Pons (tissue), 1 donor: ENCODE measurements at places on chromosomes 2 and 18.

GRCh38 chr18:360676-361075, 92.8 kb upstream of the THOC1 start:
- no peak for DNase-seq

- DNase-seq = peak; percentile 28
Observed at GRCh38 chr2:97868986-97869721, 126.6 kb downstream of the TMEM131 start.

- no peak for DNase-seq
Observed at GRCh38 chr2:219003267-219003634, 10.0 kb upstream of the CRYBA2 start.

- no peak for DNase-seq
Observed at GRCh38 chr18:666628-667027, 9.2 kb downstream of the TYMS start.

GRCh38 chr2:216923706-216924105, 63.8 kb upstream of the TNP1 start:
- no peak for DNase-seq

DNA sequence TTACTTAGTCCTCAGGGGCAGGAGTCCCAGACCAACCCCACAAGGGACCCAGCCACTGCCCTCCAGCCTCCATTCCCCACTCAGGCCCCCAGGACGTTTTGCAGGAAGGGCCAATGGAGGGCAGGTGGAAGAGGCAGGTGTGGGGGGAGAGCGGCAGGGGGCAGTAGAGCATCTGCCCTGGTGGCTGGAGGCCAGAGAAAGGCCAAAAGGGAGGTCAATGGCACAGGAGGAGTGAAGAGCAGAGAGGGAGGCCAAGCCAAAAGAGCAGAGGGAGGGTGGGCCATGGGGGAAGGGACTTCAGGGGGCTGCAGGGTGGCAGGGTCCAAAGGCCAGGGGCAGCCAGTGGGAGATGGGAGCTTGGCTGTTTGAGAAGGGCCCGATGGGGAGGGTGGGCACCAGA, 17.3 kb upstream of the GPR55 start:
- DNase-seq = no peak

GRCh38 chr2:230793572-230794359, 71.0 kb upstream of the ITM2C start:
- DNase-seq = peak; percentile 87

DNA sequence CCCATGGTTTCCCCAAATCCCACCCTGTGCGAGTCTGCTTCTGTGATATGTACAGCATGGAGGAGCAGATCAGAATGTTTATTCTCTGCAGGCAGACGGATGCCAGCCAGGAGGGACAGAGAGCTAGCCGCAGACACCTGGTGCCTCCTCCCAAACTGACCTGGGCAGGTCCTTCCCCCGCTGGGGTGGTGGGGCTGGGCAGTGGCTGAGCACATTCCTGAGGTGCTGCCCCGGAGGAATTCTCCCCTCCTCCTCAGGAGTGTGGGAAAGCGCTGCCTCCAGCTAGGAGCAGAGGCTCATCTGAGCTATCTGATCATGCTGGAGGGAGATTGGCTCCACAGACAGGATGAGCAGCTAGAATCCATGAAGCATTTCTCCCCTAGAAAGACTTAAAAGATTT, 21.7 kb downstream of the C2orf92 start:
- DNase-seq = no peak

GRCh38 chr2:68340226-68341061, 20.7 kb upstream of the CNRIP1 start:
- DNase-seq = no peak

- DNase-seq = no peak
Observed at GRCh38 chr2:3498783-3499394, 20.4 kb downstream of the ADI1 start.

DNA sequence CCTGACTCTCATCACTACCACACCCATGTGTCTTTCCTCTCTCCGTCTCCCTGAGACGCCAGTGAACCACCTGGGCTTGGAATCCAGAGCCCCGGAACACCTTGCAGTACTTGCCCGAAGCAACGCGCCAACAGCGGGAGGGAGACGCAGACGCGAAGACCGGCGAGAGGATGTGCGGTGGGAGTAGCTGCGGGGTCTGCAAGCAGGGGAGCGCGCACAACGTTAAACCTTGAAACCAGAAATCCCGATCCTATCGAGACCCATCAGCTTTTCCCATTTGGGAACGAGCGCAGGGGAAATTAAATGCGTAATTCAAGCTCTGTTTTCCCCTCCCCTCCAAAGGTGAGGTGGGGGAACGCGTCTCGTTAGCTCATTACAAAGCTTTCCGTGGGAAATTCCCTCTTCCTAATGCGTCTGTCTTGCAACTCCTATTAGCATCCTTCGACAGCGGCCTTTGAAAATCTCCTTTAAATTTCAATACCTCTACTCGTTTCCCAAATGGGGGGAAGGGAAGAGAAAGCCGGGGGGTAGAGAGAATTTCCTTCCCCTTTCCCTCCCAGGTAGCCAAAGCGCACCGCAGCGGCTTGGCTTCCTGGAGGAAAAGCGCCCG, 421 bp upstream of the CNTNAP5 start:
- no peak for DNase-seq

GRCh38 chr2:120791962-120792297, 56.3 kb downstream of the GLI2 start:
- DNase-seq = no peak

- no peak for DNase-seq
Observed at GRCh38 chr2:237672731-237673129, 45.3 kb downstream of the LRRFIP1 start.

- DNase-seq = peak; percentile 8
Observed at GRCh38 chr2:64021578-64021977, 2.4 kb upstream of the VPS54 start.

GRCh38 chr2:10493075-10493633, 45.0 kb upstream of the ODC1 start:
- no peak for DNase-seq

GRCh38 chr2:187105218-187105617, 256.2 kb upstream of the ZSWIM2 start:
- DNase-seq = no peak

DNA sequence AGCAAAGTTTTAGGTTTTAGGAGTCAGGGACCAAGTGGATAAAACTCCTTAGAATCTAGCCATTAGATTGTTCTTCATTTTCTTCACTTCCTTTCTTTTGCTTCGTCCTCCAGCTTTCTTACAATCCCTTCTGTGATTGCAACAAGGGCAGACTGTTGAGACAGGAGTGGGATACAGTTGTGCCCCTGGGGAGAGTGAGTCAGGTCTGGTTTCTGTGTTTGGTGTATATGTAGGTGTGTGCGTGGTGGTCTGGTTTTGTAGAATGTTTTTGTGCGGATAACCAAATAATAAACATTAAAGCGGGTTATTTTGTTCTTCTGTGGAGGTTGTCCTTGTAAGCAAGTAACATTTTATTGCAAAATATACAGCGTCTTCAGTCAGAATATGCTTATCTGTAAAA, 7.3 kb downstream of the INSIG2 start:
- DNase-seq = no peak

GRCh38 chr2:217918308-217919024, 84.3 kb downstream of the TNS1 start:
- peak; percentile 37 for DNase-seq

- DNase-seq = no peak
Observed at GRCh38 chr18:79453816-79454735, 58.3 kb downstream of the NFATC1 start.

- DNase-seq = no peak
Observed at GRCh38 chr2:227000123-227000522, 163.9 kb downstream of the COL4A4 start.

GRCh38 chr2:207149249-207150213, 16.2 kb downstream of the KLF7 start:
- DNase-seq = no peak

DNA sequence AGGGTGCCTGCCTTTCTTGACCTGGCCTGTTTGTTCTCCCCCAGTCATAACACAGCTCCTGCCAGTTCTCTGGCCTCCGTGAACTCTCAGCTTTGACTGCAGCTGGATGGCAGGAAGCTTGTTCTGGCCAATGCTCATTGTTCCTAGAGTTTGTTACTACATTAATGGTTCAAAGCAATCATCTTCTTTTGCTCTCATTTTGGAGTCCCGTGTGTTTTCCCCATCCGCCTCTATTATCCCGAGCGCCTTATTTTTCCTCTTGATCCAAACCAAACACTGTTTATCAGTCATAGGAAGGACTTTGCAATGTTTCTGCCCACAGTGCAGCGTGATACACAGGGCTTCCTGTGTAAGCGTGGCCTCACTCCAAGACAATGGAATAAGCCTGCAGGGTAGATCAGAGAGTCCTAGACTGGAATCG, 184.3 kb upstream of the APCDD1 start:
- peak; percentile 76 for DNase-seq

DNA sequence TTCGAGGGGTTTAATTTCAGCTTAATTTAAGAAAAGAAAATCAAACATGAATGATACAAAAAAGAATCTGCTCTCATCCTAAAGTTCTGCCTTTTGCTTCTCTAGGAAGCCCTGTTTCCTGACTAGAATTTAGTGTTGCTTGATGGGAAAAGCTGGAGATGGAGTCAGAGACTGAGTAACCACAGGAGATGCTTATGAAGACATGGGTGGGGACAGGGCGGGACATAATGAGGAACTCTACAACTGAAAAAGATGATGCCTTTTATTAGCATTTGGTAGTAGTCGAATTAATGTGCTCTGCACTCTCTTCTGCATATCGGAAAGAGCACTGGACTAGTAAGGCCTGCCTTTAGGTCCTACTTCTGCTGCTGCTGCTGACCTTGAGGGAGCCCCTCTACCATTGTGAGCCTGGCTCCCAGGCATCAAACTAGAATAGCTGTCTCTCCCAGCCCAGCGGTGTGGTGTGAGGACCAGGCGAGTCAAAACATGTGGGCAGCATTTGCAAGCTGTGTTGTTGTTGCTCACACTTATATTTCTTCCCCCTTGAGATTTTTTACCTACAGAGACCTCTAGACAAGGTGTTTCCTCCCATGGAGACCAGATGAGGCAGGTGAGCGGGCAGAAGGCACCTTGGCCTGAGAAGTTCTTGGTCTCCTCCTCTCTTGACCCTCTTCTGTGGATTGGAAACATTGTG, 61.5 kb downstream of the INPP4A start:
- DNase-seq = no peak

- DNase-seq = no peak
Observed at GRCh38 chr18:6310714-6311113, 104.0 kb downstream of the L3MBTL4 start.

DNA sequence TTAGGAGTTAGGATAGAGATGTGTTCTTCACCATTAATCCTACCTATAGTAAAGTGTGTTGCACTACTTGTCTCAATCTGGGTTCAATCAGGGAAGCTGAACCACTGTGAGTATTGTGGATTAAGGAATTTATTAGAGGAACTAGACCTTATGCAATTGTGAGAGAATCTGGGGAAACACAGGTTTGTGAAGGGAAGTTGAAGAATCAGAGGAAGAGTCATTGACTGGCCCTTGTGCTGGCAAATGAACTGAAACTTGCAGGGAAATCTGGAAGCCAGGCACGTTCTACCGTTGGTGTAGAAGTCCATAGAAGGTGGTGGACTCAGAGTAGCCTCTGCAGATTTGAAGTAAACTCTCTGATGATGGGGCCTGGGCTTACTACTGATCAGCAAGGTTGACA, 44.7 kb upstream of the HK2 start:
- DNase-seq = peak; percentile 74

DNA sequence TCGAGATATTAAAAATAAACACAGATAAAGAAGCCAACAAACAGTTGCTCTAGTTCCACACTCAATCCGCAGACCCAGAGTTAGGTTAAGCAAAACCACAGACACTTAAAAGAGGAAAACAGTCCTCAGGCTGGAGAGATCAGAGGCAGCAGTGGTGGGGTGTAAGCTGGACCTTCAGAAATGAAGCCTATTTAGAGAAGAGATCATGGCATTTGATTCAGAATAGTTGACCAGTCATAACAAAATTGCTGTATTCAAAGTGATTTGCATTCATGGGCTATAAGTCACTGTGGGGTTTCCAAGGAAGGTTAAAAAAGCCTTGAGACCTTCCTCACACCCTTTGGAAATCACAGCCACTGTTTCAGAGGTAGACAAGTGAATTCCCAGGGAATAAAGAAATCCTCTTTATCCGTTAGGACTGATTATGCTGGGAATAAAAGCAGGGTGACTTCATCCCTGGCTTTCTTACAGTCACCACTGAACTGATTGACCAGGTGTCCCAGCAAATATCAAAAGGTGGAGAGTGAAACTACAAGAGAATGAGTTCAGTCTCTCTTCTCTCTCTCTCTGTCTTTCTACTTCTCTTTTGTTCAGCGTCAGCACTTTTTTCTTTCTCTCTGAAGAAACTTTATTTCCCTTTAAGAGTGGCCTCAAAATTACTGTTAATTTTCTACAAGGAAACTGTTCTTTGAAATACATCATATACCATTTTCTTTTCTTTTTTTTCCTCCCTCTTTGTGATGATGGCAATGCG, 171.8 kb upstream of the PIK3C3 start:
- no peak for DNase-seq

- no peak for DNase-seq
Observed at GRCh38 chr2:44668336-44668735, 273.2 kb upstream of the SIX3 start.

GRCh38 chr2:157345647-157346389, 20.2 kb upstream of the ERMN start:
- no peak for DNase-seq

DNA sequence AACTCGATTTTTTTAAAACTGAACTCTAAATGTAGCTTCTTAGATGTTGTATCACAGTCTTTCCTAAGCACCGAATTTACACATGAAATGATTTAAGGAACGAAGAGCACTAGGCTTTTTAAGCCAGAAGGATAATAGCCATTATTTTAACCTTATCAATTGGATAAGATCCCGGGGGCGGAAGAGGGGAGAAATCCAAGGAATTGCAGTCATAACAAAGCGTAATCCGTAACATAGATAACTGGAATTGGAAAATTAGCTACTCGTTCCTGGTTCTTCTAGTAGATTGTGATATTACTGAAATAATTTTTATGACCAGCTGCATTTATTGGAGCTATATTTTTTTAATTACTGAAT, 988 bp upstream of the KANSL1L start:
- DNase-seq = no peak

GRCh38 chr18:48565105-48565504, 26.3 kb downstream of the CTIF start:
- DNase-seq = no peak

GRCh38 chr2:143158551-143159485, 29.6 kb downstream of the ARHGAP15 start:
- no peak for DNase-seq

DNA sequence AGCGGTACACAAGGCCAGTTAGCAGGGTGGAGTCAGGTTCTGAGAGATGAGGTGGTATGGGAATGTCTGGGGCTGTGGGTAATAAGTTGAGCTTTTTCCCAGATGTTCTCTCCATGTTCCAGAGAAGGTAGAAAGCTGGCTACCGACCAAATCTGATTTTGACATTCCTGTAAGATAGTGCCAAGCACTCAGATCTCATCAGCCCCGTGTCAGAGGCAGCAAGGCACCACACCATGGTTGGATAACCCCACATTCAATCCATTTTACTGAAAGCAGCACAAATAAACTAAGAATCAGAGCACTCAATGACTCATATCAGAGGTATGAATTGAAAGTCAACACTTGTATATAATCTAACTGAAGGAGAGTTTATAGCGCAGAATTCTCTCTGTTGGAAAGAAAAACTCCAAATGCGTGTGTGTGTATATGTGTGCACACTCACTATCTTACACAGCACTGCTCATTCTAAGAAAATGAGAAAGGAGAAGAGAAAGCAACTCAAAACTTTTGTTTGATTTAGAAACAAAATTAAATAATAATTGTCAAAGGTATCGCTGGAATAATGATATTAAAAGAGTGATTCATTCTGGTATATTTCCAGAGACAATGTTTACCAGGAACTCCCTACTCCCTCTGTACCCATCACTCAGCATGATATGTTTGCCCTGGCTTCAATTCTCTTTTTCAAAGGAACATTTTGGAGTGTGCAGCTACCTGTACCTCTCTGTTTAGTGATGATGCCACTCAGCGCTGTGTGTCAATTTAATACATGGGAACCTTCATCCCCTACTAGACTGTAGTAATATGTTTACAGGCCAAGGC, 375.1 kb upstream of the ID2 start:
- no peak for DNase-seq
